GM23338 (cell line): ENCODE measurements at places on chromosomes 5 and 9.

- H3K36me3 ChIP-seq = no peaks in the 10 kb centered on the region
- DNase-seq = no peak
- no peak overlapping the region for H3K4me3 ChIP-seq
- H3K4me1 ChIP-seq = no peaks in the 10 kb centered on the region
- no peaks in the 10 kb centered on the region for H3K27me3 ChIP-seq
- H3K27ac ChIP-seq = no peak overlapping the region
These were observed 68.2 kb downstream of the KCNT1 start for GRCh38 chr9:135770203-135770535.

DNA sequence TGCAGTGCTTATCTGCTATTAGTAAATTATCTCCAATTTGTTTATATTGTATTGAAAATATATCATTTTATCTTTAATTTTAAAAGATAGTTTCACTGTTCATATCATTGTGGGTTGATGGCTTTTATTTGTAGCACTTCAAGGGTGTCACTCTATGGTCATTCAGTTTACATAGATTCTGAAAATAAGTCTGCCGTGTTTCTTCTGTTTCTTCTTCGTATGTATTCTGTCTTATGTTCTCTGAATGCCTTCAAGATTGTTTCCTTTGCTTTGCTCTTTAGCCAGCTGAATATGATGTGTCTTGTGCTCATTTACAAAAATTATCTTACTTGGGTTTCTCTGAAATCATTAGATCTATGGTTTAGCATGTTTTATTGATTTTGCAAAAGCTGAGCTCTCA is 359.9 kb downstream of the CYLC2 start:
- H3K4me3 ChIP-seq = no peak overlapping the region
- no peaks in the 10 kb centered on the region for H3K27me3 ChIP-seq
- H3K4me1 ChIP-seq = no peaks in the 10 kb centered on the region
- no peak overlapping the region for H3K27ac ChIP-seq
- 0 out of 2 replicates have a peak, but pooled peaks cover 9% of the 10 kb centered on the region for H3K36me3 ChIP-seq
- DNase-seq = no peak

GRCh38 chr9:84338792-84339191 is 1.8 kb downstream of the SLC28A3 start:
- DNase-seq = no peak
- H3K27me3 ChIP-seq = no peaks in the 10 kb centered on the region
- H3K4me3 ChIP-seq = no peak overlapping the region

GRCh38 chr9:109468927-109469326 is 29.2 kb downstream of the PTPN3 start:
- no peaks in the 10 kb centered on the region for H3K27me3 ChIP-seq
- H3K27ac ChIP-seq = no peak overlapping the region
- H3K4me3 ChIP-seq = no peak overlapping the region
- H3K36me3 ChIP-seq = no peaks in the 10 kb centered on the region

DNA sequence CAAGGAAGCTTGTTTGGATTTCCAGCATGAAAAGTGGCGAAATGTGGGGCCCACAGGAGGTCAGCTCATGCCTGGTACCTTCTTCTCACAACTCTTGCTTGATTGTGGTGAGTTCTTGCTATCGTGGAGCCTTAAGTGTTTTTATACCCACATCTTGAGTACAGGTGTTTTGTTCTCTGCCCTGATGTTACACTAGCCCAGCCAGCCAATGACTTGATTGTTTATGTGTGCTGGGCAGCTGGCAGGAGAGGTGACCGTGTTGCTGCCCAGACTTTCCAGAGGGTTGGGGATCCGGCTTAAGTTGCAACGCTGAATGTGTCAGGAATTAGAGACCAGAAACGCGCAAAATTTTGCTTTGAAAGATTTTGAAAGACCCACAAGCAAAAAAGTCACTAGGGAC is 24.0 kb upstream of the TPPP start:
- no peaks in the 10 kb centered on the region for H3K4me1 ChIP-seq
- DNase-seq = no peak
- H3K36me3 ChIP-seq = no peaks in the 10 kb centered on the region
- H3K27ac ChIP-seq = no peak overlapping the region
